Breast epithelium (tissue), 4 donors: ENCODE measurements at places on chromosomes 4 and X. TPM values are rescaled to one million over a fixed set of nuclear protein-coding genes. Genes with fewer than 3 reads are reported as not detected.

ARSJ gene
- 1.1 TPM for total RNA-seq

DNA sequence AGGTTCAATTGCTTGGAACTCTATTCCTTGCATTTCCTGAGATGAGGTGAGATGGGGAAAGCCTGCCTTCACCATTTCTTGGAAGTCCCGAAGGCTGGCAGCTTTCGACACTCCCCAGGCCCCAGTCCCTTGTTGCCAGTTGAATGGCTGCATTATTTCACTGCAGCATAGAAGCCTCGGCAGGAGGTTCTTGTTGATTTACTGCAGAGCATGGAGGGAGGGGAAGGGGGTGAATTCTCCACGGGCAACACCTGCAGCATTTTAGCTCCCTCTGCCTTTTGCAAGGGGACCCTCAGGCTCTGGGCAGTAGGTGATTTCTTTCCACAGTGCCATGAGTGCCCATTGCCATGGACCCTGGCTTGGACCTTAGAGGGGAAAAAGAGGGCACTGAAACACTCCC lies 10.7 kb upstream of the BCLAF3 start:
- H3K4me1 ChIP-seq, result no peaks in the 10 kb centered on the region
- DNase-seq, result no peak
- H3K4me3 ChIP-seq, result no peak overlapping the region
- no peaks in the 10 kb centered on the region for H3K36me3 ChIP-seq

DNA sequence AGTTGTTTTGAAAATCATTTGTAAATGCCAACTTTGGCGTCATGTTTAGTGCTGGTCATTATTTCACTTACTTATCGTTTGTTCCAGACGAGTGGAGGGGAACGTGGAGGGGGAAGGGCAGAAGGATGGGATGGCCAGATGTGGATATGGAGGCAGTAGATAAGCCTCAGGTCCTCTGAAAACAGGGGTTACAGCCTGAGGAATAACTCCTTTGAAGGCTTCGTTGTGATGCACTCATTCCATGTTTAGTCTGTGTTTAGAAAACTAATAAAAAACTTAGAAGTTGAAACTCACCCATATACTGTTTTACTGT lies 1.1 kb downstream of the MOB1B start:
- peak overlapping the region; percentile 92 for H3K27ac ChIP-seq
- peak overlapping the region; percentile 85 for H3K4me3 ChIP-seq

GRCh38 chr4:148812101-148812500 lies 369.9 kb upstream of the NR3C2 start:
- H3K36me3 ChIP-seq, result no peaks in the 10 kb centered on the region
- no peaks in the 10 kb centered on the region for H3K4me1 ChIP-seq
- H3K27me3 ChIP-seq, result no peaks in the 10 kb centered on the region
- H3K4me3 ChIP-seq, result no peak overlapping the region

DNA sequence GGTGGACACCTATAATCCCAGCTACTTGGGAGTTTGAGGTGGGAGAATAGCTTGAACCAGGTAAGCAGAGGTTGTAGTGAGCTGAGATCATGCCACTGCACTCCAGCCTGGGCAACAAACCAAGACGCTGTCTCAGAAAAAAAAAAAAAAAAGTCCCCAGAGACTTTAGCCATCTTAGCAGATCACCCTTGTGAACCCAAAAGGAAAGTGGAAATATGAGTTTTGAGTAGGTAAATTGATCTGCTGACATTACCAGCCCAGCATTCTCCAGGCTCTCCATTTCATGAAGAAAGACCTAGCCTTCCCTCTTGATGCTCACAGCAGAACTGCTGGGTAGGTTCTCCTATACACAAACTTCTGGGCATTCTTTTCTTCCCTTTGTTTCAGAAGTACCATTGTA lies 24.5 kb upstream of the HNRNPD start:
- H3K4me3 ChIP-seq, result no peak overlapping the region
- H3K27ac ChIP-seq, result no peak overlapping the region
- no peaks in the 10 kb centered on the region for H3K27me3 ChIP-seq
- DNase-seq, result no peak
- H3K36me3 ChIP-seq, result no peaks in the 10 kb centered on the region

UGT2A1 gene
- total RNA-seq, result not detected

CHIC1 gene
- total RNA-seq, result 6.1 TPM

DNA sequence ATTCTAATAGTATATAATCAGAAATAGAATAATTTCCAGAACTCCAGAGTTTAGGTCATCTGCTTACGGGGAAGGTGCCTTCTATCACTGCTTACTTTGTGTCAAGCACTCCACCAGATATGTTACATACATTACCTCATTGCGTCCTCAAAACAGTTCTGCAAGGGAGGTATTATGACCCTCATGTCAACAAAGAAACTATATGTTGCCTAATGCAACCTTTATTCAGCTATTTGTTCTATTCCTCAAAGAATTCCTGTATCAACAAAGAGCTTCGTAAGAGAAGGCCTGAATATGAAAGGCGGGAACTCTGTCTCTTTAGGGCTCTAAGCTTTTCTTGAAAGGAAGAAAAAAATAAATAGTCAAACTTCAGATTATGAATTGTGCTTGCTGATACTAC lies 114.7 kb downstream of the PDLIM5 start:
- no peak overlapping the region for H3K4me3 ChIP-seq
- H3K27ac ChIP-seq, result no peak overlapping the region
- no peaks in the 10 kb centered on the region for H3K36me3 ChIP-seq
- no peak for DNase-seq
- no peaks in the 10 kb centered on the region for H3K27me3 ChIP-seq

PABPC5 gene
- total RNA-seq, result 3.0 TPM

CD38 gene
- total RNA-seq, result 2.0 TPM

GRCh38 chrX:42975906-42976305 lies 197.9 kb upstream of the PPP1R2C start:
- no peak overlapping the region for H3K4me3 ChIP-seq
- no peaks in the 10 kb centered on the region for H3K36me3 ChIP-seq
- DNase-seq, result no peak
- H3K27ac ChIP-seq, result no peak overlapping the region
- no peaks in the 10 kb centered on the region for H3K4me1 ChIP-seq
- no peaks in the 10 kb centered on the region for H3K27me3 ChIP-seq

BTK gene
- 7.9 TPM for total RNA-seq

GRCh38 chr4:148225639-148226038 lies 216.6 kb downstream of the NR3C2 start:
- H3K27ac ChIP-seq, result no peak overlapping the region
- H3K4me3 ChIP-seq, result no peak overlapping the region
- H3K36me3 ChIP-seq, result no peaks in the 10 kb centered on the region
- no peaks in the 10 kb centered on the region for H3K4me1 ChIP-seq

GRCh38 chr4:11074581-11075241 lies 354.0 kb downstream of the HS3ST1 start:
- H3K27me3 ChIP-seq, result no peaks in the 10 kb centered on the region
- no peaks in the 10 kb centered on the region for H3K4me1 ChIP-seq
- H3K4me3 ChIP-seq, result no peak overlapping the region

DNA sequence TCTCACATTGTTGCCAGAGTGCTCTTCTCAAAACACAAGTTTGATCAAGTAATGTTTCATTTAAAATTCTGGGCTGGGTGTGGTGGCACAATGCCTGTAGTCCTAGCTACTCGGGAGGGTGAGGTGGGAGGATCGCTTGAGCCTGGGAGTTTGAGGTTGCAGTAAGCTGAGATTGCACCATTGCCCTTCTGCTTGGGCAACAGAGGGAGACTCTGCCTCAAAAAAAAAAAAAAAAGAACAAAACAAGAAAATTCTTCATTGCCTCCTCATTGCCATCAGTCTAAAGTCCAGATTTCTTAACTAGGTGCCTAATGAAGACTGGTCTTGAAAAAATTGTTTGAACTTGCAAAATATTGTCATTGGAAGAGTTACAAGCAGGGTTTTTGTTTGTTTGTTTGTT lies 120.1 kb downstream of the MFAP3L start:
- DNase-seq, result no peak
- H3K4me1 ChIP-seq, result no peaks in the 10 kb centered on the region
- no peak overlapping the region for H3K27ac ChIP-seq
- H3K36me3 ChIP-seq, result no peaks in the 10 kb centered on the region

DNA sequence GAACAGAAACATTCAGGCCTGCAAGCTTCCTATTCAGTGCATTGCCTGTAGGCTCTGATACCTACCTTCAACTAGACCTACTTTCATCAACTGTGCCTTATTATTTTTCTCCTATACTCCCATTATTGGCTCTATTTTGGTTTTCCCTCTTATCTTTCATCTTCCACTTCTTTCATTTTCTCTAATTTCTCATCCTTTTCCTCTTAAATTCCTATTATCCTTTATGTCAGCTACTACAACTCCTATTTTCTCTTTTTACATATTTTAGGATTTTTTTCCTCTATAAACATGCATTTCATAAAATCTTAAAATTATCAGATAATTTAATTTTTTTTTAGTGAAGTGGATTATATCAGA lies 61.6 kb upstream of the PRDM8 start:
- no peaks in the 10 kb centered on the region for H3K4me1 ChIP-seq
- H3K27ac ChIP-seq, result no peak overlapping the region
- no peaks in the 10 kb centered on the region for H3K36me3 ChIP-seq
- H3K27me3 ChIP-seq, result no peaks in the 10 kb centered on the region

ADAD1 gene
- total RNA-seq, result not detected

DNA sequence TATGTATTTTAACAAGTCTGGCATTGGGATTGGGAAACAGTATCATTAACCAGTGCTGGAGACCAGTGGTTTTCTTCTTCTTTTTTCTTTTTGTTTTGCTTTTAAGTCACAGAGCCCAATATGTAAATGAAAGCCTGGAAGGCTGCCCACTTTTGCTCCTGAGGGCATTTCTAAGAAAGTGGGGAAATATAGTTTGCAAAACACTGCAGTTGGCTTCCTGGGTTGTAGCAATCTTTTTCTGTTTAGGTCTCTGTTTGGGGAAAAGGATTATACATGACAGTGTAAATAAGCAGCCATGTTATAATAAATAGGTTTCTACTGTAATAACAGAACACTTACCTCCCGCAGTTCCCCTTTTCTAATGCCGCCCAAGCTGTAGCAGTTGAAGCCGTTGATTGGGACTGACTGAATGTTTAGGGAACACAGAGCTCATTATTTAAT lies 105.5 kb downstream of the TMEM164 start:
- no peaks in the 10 kb centered on the region for H3K4me1 ChIP-seq
- H3K27ac ChIP-seq, result no peak overlapping the region
- H3K27me3 ChIP-seq, result peaks cover 58% of the 10 kb centered on the region
- H3K4me3 ChIP-seq, result no peak overlapping the region

DNA sequence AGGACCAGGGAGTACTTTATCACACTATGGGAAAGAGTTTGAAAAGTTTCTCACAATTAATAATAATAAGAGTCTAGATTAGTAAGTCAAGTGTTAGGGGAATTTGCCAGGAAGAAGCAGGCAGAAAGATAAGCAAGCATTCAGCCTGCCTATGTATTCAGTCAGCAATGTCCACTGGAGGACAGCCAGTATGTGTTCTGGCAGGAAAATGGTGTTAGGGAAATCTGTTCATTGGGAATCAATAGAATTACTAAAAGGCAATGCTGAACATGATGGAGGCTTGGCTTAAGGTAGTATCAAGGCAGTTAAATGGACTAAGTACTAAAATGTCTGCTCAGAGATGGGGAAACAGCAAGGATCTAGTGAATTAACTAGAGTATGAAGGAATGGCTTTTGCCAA lies 221.2 kb downstream of the PPP4R3C start:
- no peak overlapping the region for H3K4me3 ChIP-seq
- H3K27ac ChIP-seq, result no peak overlapping the region
- no peaks in the 10 kb centered on the region for H3K4me1 ChIP-seq

DNA sequence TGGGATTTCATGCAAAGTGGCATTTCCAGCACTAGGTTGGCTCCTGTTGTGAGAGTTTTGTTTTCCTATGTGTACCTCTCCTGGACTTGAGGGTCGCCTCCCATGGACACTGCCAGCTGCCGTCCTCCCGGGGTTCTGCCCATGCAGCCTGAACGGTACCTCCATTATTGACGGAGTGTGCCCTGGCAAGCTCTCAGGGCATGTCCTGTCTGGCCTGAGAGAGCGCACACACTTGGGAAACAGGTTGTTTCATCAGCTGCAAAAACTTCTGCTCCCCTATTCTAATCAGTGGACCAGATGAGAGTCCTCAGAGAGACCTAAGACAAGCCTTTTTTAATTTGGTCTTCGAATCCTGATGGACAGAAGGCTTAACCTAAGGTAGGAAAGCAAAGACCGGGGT lies 56.6 kb upstream of the HOPX start:
- H3K4me1 ChIP-seq, result no peaks in the 10 kb centered on the region
- no peaks in the 10 kb centered on the region for H3K36me3 ChIP-seq
- H3K4me3 ChIP-seq, result no peak overlapping the region
- H3K27ac ChIP-seq, result no peak overlapping the region
- no peaks in the 10 kb centered on the region for H3K27me3 ChIP-seq

VCX2 gene
- not detected for total RNA-seq

GRCh38 chr4:11039634-11040131 lies 355.1 kb upstream of the CLNK start:
- no peak overlapping the region for H3K27ac ChIP-seq
- H3K36me3 ChIP-seq, result no peaks in the 10 kb centered on the region
- H3K27me3 ChIP-seq, result no peaks in the 10 kb centered on the region
- no peak for DNase-seq

DNA sequence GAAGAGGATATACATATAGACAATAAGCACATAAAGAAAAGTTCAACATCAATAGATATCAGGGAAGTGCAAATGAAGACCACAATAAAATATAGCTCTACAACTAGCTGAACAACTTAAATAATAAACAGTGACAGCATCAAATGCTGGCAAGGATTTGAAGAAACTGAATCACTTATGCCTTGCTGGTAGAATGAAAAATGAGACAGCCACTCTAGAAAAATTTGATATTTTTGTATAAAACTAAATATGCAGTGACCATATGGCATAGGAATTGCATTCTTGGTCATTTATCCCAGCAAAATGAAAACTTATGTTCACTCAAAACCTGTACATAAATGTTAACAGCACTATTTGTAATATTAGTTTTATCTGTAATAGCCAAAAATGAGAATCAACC lies 1102.0 kb downstream of the C4orf33 start:
- H3K36me3 ChIP-seq, result no peaks in the 10 kb centered on the region
- H3K4me3 ChIP-seq, result no peak overlapping the region
- H3K27me3 ChIP-seq, result no peaks in the 10 kb centered on the region
- no peaks in the 10 kb centered on the region for H3K4me1 ChIP-seq
- no peak overlapping the region for H3K27ac ChIP-seq

USP17L13 gene
- not detected for total RNA-seq

- no peaks in the 10 kb centered on the region for H3K27me3 ChIP-seq
- DNase-seq, result peak; percentile 4
- no peak overlapping the region for H3K4me3 ChIP-seq
- H3K27ac ChIP-seq, result no peak overlapping the region
- H3K36me3 ChIP-seq, result no peaks in the 10 kb centered on the region
Observed at GRCh38 chrX:1465286-1466231, 12.8 kb upstream of the ASMTL start.

DNA sequence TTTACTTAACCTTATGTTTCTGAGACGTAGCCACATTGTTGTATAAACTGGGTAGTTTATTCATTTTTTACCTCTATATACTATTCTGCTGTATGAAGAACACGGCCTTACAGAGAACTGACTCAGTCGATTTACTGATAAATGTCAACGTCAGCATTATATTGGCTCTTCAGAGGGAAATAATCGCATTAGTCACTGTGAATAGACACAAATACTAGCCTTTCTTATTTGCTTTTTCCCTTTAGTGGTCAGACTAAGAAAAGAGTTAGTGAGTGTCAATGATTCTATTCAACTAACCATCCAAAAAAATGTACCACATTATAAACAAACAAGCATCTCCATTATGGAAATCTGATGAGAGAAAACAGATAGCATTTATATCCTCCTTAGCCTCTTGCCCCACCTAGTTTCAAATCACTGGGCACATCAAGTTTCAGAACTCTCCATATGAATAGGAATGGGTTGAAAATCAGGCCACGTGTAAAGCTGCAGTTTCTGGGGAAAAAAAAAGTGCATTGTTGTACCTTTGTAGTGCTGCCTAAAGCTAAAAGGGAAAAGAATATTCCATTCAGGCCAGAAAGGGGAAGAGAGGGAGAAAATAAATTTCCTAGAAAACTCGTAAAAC lies 146.7 kb upstream of the VCX3A start:
- no peaks in the 10 kb centered on the region for H3K36me3 ChIP-seq
- no peak overlapping the region for H3K4me3 ChIP-seq
- H3K4me1 ChIP-seq, result no peaks in the 10 kb centered on the region
- no peak for DNase-seq
- H3K27ac ChIP-seq, result no peak overlapping the region
